ENCODE measurements at places on chromosomes 6 and 20. TPM values are rescaled to one million over a fixed set of nuclear protein-coding genes. Genes with fewer than 3 reads are reported as not detected.

- peak; percentile 90 for ATAC-seq
These were observed 99.2 kb upstream of the TMEM181 start for GRCh38 chr6:158460602-158461169.

DNA sequence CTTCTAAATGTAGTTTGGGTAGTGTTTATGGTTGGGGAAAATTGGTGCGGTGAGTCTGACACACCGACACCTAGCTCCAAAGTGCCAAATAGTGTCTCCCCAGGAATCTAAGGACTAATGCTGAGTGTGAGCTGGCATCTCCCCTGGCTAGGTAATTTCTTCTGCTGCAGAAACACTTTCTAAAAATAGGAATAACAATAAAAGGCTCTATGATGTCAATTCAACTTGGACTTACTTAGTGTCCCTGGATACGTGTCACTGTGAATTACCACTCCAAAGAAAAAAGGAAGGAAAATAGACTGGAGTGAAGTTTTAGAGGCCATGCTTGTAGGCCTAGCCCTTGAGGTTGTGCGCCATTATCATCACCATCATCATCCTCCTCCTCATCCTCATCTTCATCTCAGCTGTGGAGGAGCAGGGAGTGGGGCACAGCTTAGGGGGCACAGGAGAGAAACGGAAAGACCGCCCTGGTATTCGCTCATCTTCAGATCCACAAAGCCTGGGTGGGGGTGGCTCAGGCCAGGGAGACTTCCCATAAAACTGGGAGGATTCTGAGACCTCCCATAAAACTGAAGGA lies 89.6 kb downstream of the TBC1D7 start:
- no peak for ATAC-seq

DNA sequence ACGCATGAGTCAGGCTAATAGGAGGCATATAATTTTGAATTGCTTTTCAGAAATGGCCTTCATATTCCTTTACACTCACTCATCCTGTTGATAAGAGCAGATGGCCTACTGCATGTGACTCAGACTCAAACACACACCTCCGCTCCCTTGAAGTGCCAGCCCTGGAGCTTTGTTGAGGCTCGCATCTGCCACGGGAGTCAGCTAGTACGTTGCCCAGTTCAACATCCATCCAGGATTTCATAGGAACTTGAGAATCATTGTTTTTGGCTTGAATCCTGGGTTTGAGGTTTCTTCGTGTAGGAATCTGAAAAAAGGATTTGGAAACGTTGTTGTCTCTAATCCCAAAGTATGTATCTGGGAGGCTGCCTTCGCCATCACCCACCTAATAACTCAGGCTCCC lies 87.4 kb upstream of the JAG1 start:
- ATAC-seq = peak; percentile 92

DNA sequence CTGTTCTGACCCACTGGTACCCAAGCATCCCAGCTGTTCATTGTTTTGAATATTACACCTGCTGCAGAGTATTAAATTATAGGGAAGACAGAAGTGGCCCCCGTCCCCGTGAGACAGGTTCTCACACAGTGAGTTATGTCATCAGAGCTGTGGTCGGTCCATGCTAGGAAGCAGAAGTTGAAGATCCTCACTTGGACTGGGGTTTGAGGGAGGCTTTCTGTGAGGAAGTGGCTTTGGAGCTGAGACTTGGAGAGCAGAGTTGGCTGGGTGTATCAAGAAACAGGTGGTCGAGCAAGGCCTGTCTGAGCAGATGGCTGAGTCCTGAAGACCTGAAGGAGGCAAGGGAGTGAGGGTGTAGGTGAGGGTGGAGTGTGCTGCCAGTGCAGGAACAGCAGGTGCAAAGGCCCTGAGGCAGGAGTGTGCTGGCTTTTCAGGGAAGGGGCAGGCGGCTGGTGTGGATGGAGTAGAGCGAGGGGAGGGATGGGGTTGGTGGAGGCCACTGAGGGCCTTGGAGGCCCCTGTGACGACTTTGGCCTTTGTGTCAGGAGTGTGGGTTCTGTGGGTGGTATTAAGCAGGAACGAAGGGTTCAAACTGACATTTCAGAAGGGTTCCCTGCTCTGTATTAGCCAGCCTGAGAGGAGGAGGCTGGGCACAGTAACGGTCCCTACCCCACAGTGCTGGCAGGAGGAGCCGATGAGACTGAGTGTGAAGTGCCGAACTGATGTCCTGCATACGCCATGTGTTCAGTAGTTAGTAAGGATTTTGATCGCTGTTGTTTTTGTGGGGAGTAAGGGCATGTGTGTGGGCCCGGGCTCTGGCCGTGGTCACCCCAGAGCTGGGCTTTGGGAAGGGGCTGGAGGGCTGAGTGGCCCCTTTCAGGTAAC lies 11.8 kb downstream of the SRC start:
- ATAC-seq = peak; percentile 13

DNA sequence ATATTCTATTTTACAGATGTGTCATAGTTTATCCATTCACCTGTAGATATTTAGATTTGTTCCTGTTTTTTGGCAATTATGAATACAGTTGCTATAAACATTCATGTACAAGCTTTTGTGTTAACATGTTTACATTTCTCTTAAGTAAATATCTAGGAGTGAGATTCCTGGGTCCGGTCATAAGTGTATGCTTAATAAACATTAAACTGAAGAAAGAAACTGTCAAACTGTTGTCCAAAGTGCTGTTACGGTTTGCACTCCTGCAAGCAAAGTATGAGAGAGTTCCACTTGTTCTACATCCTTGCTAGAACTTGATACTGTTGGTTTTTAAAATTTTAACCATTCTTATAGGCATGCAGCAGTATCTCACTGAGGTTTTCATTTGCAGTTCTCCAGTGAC lies 138.6 kb downstream of the RALGAPA2 start:
- no peak for ATAC-seq

- no peak for ATAC-seq
These were observed 37.4 kb upstream of the SYNDIG1 start for GRCh38 chr20:24432046-24432442.

- ATAC-seq = peak; percentile 74
These were observed 114.4 kb upstream of the PRND start for GRCh38 chr20:4607287-4607713.

GRCh38 chr6:110329714-110330436 lies 28.3 kb downstream of the METTL24 start:
- ATAC-seq = no peak

- ATAC-seq = no peak
These were observed 127.4 kb upstream of the GRIK2 start for GRCh38 chr6:101266063-101266462.

DNA sequence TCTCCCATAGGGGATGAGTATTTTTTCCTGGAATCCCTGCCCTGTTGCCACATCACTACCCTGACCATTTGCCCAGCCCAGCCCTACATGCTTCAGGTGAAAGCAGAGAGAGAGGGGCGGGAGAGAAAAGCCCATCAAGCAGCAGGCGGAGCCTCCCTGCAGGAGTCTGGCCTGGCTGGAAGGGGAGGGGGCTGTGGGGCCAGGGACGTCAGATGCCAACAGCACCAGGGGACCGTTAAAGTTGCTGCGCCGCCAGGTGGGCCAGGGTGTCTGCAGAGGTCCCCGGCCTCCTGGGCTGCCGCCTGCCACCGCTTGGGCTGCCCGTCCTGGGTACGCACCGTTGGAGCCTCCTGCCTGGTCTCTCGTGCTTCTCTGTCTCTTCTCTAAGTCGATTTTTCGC lies 757 bp upstream of the R3HDML start:
- no peak for ATAC-seq

GRCh38 chr20:910132-910869 lies 5.8 kb downstream of the ANGPT4 start:
- ATAC-seq = no peak

DNA sequence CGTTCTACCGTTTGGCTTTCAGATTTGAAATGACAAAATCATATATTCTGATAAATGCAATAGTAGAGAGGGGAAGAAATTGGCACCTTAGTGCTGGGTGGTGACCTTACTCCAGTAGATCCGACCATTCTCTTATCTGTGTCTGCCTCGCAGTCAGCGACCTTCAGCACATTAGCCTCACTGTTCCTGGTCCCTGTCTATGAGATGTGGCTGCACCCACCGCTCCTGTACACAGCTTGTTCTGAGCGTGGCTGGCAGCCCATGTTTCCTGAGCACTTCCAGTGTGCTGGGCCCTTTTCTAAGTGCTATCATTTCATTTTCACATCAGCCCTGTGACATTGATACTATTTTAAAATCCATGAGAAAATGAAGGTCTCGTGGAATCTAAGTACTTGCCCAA lies 138.1 kb downstream of the TMEM242 start:
- no peak for ATAC-seq

DNA sequence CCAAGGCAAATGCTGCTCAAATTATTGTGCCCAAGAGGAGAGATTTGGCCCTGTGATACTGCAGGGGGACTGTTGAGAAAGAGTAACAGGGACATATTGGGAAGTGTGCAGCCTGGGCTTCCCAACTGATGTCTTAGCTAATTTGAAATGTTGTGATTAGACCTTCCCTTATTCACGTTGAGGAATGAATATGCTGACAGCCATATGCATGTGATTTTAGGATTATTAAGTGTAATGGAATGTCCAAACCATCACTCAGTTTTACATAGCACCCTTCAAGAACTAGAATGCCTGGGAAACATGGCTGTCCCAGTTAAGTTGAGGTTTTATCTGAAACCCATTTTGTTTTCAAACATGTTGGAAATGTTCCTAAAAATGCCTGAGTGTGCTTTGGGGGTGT lies 81.4 kb downstream of the CARMIL1 start:
- no peak for ATAC-seq

Gene PRL
- total RNA-seq = not detected

Gene SMIM26
- 57.7 TPM for total RNA-seq

Gene ATP9A
- 29.3 TPM for total RNA-seq

Gene TNNC2
- not detected for total RNA-seq

Gene FAM210B
- 24.7 TPM for total RNA-seq

Gene ZNF334
- total RNA-seq = 2.0 TPM

Gene SGK2
- 0.36 TPM for total RNA-seq

Gene BPIFB1
- 8.3 TPM for total RNA-seq

All from esophagus mucosa (tissue), 1 donor.